Skin of body (tissue), 3 donors: ENCODE measurements at places on chromosomes 6 and 20.
A peak's percentile ranks its signal among the peaks of the same experiment; 100 is the strongest.

DNA sequence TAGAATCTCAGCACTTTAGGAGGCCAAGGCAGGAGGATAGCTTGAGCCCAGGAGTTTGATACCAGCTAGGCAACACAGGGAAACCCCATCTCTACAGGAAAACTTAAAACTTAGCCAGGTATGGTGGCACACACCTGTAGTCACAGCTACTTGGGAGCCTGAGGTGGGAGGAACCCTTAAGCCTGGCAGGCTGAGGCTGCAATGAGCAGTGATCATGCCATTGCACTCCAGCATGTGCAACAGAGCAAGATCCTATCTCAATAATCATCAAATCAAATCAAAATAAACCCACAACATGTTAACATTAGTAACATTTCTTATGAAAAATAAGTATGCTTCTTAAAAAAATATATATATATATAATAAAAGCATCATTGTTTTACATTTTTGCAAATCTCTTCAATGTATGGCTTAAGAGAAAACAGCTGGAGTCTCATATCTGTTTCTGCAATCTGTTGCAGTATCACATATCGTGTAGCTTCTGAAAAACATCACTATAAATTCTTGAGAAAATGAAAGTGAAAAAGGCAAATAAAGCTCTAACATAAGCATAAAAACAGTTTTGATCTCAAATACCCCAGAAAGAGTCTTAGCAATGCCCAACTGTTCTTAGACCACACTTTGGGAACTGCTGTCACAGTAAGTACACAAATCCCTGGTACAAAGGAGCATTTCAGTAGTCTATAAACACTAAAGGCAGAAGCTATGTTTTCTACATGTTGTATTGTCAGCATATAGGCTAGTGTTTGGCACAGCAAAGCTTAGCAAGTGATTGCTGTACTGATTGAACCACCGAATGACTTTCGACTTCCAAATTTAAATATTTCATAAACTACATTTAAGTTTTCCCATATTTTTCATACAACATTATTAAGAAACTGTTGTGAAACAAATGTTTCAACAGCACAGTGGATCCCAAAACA is 8.0 kb downstream of the MMUT start:
- DNase-seq, result no peak

- DNase-seq, result no peak
These were observed 34.8 kb downstream of the C6orf118 start for GRCh38 chr6:165274611-165275010.

DNA sequence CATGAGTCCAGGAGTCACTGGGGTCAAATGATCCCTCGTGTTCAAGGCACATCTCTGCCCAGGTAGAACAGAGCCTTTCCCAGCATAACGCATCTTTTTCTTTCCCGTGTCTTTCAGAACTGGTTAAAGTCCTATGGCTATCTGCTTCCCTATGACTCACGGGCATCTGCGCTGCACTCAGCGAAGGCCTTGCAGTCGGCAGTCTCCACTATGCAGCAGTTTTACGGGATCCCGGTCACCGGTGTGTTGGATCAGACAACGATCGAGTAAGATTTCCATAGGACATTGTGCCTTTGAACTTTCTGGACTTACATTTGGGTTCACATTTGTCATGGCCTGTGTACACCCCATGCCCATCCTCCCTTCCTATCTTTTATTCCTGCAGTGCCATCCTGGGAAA is 20.2 kb downstream of the MMP24 start:
- no peak for DNase-seq

DNA sequence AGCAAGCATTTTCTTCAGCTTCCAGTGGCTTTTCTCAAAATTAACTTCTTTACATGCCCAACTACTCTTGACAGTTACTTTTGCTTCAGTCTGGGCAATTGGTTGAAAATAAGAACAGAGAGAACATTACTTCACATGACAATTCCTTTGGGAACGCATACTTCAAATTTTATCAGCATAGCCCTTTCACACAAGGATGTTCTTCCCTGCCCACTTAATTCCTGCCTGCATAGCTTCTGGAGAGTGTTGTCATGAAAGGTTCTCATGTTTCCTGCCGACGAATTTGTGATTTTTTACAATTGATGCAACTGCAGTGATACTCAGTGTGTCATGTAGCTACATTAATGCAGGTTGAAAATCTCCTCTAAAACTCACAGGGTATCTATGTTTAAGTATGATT is 22.0 kb upstream of the SNRNP48 start:
- no peak for DNase-seq

GRCh38 chr6:130967502-130968445 is 95.3 kb downstream of the EPB41L2 start:
- peak; percentile 49 for DNase-seq

GRCh38 chr20:57211406-57211805 is 55.0 kb downstream of the BMP7 start:
- no peak for DNase-seq

DNA sequence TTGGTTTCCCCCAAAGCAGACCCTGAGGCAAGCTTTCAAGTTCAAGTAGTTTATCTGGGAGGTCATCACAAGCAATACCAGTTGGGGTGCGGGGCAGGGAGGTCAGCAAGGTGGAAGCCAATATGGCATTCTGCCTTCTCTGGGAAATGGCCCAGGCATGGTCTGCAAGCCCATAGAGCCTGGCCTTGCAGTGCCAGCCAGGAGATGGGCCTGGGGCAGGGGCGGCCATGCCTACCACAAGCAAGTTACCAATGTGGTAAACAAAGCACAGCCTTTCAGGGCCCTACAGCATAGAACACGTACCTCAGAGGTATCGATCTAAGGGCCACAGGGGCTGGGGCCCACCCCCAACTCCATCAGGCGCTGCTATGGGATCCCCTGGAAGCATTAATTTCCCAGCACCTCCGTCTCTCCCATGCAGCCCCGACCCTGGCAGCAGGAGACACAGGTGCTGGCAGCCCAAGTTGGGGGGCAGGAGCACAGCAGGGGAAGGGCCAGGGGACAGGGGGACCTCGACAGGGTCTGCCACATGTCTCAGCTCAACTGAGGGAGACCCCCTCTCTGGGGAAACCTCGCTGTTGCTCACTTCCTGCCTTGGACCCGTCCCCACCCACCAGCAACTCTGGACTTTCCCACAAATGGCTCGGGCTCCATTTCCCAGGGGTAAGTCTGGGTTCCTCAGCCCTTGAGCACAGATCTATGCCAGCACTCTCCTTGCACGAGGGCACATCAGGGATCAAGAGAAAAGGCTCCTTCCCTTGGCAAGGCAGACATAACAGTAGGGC is 369.0 kb downstream of the PREX1 start:
- no peak for DNase-seq
